ENCODE measurements at places on chromosomes 2 and 18.
A peak's percentile ranks its signal among the peaks of the same experiment; 100 is the strongest.

DNA sequence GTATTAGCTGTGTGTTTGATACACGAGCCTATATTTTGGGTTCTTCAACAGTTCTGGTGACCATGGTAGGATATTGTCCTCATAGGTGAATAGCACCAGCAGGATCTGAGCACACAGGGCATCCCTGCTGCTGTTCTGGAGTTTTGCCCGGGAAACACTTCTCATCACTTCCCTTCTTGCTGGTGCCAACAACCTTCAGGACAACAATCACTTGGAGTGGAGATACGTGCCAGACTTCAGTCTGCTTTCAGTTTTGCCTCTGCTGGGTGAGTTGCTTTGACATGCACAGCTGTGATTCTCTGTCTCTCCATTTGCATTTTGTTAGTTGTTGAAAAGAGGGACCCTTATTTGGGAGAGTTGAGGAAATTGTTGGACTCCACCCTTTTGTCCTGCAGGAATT, 1347.2 kb upstream of the DDX18 start:
- no peak for DNase-seq

DNA sequence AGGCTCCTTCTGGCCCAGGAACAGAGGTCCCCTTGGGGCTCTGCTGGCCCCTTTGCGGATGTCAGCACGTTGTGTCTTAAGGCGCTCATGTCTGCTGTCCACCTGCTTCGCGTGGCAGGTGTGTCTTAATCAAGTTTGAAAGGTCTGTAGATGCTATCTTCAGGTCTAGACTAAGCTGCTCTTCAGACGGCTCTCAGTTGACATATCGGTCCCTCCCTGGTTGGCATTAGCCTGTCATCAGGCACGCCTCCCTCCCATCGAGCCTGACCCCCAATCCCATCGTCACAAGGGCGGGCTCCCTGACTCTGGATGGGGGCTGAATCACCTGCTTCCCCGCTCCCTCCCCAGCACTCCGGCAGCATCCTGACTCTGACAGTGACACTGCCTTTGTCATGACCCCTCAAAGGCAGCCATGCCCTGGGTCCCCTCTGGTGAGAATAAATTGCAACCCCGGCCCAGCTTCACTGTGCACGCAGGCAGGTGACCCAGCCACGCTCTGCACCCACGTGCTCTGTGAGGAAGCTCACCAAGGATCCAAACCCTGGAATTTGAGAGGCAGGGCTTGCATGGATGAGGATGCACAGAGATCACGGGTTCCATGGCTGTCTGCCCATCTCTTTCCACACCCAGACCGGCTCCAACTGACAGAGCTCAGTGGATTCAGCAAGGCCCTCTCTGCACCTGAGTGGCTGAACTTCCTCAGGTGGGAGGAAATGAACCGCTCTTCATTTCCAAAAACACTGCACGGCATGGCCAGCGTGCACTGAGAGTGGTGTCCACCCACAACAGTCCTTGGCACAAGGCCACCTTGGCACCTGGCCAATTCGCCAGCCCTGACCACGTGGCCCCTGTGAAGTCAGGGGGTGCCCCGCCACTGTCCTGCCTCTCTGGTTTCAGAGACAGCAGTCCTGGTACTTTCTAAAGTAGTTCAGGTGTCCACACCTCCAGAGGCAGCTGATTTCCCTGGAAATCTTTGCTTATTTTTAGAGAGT, 110.2 kb upstream of the GPC1 start:
- no peak for DNase-seq

GRCh38 chr2:14094592-14094991, 537.9 kb upstream of the LRATD1 start:
- no peak for DNase-seq

DNA sequence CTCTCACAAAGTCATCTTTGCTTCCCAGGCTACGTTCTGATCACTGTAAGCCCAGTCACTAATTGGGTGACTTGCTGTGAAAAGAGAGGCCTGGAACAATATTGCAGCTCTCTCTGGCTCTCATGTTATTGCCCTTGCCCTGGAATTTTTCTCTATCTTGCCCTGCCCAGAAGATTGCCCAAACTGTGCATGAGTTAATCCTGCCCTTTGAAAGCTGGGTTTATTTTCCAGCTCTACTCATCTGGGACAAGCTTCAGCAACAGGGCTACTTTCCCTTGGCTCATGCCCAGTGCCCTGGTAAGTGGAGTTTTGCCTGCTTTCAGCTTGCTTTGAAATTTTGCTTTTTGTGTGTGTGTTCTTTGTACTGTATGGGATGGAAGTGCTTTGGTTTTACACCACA, 6.9 kb upstream of the EHBP1 start:
- DNase-seq = no peak

DNA sequence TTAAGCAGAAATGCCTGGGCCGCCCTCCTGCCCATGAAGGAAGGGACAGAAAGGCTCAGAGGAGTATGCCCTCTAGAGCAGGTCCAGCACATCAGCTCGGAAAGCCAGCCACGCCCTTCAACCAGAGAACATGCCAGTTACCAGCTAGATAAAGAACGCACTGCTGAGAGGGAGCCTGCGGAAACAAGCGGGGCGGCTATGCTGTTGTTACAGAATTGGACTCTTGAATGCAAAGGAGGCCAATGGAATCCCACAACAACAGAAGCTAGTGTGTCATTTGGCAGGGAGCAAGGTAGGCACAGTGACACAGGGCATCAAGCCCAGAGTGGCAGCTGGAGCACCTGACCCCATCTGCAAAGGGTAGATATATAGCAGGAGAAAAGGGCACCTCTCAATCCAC, 242.9 kb upstream of the ID2 start:
- DNase-seq = no peak

GRCh38 chr2:9887513-9887912, 44.2 kb downstream of the TAF1B start:
- no peak for DNase-seq

DNA sequence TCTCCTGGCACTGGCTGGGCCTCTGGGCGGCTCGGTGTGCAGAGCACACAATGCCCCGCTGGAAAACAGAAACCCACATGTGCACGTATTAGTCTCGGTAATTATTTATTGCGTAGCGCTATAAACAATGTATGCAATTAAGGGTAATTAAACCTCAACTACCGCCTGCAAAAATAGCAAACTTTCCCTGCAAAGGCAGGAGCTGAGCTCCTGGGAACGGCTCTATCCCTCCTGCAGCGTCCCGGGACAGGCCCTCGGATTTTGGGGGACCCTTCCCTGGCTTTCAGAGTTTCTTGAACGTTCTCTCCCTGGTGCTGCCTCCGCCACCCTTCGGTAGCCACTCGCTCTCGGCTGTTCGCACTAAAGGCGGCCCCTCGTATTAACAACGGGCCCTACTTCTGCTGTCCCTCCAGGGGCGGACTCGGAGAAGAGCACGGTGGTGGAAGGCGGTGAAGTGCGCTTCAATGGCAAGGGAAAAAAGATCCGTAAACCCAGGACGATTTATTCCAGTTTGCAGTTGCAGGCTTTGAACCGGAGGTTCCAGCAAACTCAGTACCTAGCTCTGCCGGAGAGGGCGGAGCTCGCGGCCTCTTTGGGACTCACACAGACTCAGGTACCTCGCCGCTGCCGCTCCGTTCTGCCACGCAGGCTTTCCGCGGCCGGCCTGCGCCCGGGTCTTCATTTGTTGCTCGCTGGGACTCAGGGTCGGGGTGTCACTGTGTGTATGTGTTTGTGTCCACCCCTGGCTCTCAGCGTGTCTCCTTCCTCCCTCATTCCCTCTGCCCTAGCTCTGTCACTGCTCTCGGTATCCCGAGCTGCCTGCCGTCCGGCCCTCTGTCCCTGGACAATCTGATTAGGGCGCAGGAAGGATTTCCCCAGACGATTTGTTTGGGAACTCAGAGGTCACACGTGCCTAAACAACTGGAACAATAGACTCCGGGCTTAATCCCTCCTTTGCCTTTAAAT, 1.2 kb downstream of the DLX1 start:
- no peak for DNase-seq

GRCh38 chr2:138239902-138240491, 261.6 kb upstream of the SPOPL start:
- DNase-seq = no peak

GRCh38 chr2:239685965-239686364, 285.1 kb upstream of the HDAC4 start:
- DNase-seq = no peak

DNA sequence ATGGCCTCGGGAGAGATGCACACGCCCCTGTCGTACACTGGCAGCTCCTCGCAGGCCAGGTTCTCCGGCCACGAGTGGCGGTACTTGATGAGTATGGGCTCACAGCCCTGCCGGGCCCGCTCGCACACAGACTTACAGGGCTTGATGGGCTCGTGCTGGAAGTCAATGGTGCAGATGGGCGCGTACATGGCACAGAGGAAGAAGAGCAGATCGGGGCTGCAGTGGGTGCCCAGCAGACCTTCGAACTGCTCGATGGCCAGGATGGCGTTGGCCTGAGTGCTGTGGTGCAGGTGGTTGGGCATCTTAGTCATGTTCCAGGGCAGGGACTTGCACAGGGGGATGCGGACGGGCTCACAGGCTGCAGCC, 359 bp downstream of the FRZB start:
- no peak for DNase-seq

DNA sequence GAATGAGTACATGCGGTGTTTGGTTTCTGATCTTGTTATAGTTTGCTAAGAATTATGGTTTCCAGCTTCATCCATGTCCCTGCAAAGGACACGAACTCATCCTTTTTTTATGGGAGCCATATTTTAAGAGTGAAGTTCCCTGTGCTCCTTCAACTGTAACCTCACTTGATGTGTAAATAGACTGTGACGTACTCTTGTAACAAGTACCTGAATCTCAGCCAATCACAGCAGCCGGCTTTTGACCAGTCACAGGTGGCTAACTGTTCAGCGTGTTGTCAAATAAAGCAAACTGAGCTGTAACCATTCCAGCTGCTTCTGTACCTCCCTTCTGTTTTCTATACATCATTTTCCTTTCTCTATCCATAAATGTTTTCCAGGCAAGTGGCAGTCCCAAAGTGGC, 774.3 kb upstream of the HS6ST1 start:
- no peak for DNase-seq

GRCh38 chr18:40283560-40283959, 1671.5 kb upstream of the PIK3C3 start:
- no peak for DNase-seq

GRCh38 chr2:202238234-202239197, at the start of gene SUMO1:
SUMO1 (minus strand) TSS chr2:202238597; CDS start chr2:202238451, 146 bp downstream.
- peak; percentile 86 for DNase-seq

DNA sequence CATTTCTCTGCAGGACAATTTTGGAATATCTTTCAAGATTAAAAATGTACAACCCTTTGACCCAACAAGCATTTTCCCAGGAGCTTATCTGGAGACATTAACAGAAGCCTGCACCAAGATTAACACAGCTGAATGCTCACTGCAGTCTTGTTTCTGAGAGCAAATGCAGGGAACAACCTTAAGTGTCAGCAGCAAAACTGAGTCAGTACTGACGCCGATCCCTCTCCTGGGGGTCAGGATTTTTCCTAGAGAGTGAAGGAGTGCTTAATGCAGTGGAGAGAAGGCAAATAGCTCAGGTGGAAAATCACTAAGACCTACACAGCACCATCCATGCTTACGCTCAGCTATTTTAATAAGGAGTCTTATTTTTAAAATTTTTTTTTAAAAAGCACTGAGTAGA, 42.8 kb upstream of the SGPP2 start:
- DNase-seq = no peak

DNA sequence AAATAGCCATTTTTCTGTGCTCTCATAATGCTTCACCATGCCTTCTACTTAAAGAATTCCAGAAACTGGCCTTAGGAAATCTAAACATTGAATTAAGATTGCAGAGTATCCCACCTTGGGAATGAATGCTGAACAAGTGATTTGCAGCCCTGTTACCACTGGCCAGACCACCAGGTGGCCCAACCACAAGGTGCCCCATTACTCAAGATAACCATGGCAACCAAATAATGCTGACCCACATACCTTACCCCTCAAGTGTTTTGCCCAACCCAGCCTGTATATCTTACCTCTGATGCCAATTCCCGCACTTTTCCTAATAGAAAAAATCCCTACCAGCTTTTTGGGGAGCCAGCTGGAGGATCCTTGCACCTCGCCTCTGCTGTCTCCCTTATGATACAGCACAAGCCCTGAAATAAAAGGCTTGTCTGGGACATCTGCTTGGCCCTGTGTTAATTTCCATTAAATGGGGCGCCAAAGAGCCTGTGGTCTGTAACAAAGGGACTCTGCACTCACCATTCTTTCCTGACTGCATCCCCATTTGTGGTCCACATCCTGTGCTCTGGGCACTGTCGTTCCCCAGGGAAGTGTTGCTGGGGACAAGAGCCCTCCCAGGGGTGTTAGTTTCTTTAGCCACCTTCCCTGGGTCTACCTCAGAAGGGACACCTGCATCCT, 17.3 kb upstream of the KCNF1 start:
- DNase-seq = no peak

GRCh38 chr2:175207741-175208438, 26.4 kb upstream of the ATP5MC3 start:
- DNase-seq = no peak
